Right ventricle myocardium superior (tissue), 1 donor: ENCODE measurements at places on chromosomes 5 and 9.

DNA sequence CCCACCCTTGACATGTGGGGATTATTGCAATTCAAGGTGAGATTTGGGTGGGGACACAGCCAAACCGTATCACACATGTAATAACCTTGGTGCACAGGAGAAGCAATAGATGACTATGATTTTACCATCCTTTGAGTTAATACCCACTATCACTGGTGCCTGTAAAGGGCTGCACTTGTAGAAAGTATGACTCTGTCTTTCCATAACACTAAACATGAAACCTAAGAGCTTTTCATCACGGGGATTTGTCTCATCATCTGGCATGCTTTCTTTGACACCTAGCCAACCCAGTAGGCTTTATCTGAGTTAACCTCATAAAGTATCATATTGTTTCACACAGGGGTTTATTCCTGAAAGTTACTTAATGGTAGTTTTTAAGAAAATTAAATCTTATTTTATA, 188.9 kb upstream of the TNC start:
- DNase-seq = no peak

DNA sequence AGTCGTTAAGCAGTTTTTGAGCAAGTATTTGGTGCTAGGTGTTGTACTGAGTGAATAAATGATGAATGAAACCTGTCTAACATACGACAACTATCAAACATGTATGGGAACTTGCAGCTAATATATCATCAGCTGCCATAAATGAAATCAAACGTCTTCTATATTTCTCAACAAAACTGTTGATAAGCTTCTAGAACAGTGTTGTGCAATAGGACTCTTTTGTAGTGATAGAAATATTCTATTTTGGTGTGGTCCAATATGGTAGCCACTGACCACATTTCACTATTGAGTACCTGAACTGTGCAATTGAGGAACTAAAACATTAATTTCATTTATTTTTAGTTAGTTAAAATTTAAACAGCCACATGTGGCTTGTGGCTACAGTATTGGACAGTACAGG, 16.3 kb upstream of the FYB1 start:
- DNase-seq = no peak

- DNase-seq = no peak
Observed at GRCh38 chr9:132143359-132143758, 18.5 kb upstream of the NTNG2 start.

GRCh38 chr5:1332461-1333001, 12.4 kb downstream of the CLPTM1L start:
- no peak for DNase-seq

DNA sequence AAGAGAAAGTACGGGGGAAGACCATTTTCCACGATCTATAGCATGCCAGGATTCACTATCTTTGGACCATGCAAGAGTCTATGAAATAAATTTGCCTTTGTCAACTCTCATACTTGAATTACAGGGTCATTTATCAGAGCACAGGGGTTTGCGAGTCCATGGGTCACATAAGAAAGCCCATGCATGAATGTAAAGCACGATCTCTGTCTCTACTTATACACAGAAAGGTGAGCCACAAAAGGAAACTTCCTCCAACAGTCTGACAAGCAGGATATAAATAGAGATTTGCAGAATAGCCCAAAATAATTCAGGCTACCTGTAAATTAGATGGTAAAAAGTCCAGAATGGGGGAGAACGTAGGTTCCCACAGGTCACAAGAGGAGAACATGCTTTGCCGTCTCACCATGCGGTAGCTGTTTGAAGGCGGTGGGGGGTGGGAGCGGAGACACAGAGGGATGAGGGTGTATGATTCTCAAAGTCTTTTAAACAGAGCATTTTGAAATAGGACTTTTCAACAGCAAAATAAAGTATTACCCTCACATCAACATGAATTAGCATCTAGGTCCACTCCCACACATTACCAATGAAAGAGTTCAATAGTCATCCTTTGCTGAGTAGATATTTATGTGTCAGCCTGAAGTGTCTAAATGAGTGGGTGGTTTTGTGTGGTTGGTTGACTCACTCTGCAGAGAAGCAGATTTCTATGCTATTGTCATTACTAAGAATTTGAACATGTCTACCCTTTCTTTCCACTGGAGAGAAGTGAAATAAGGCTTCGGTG, 279.7 kb downstream of the EBF1 start:
- DNase-seq = no peak

GRCh38 chr5:128706269-128706668, 168.2 kb upstream of the FBN2 start:
- DNase-seq = no peak

- no peak for DNase-seq
Observed at GRCh38 chr9:90459321-90459720, 183.3 kb downstream of the DIRAS2 start.

DNA sequence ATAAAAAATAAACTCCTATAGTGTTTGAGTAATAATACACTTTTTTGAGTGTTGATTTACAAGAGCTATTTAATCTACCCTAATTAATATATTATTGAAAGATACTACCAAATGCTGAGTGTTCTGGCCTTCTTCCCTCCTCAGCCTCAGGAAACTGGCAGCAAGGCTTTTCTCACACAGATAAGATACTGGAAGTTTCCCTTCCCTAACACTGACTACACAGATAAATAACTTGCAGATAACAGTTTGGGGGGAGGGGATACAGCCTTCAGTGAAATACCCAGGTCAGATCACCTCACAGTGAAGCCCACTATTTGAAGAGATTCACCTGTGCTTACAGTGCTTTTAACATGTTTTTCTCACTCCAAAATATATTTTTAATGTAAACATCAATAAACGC, 1.6 kb upstream of the NIPSNAP3A start:
- DNase-seq = no peak

DNA sequence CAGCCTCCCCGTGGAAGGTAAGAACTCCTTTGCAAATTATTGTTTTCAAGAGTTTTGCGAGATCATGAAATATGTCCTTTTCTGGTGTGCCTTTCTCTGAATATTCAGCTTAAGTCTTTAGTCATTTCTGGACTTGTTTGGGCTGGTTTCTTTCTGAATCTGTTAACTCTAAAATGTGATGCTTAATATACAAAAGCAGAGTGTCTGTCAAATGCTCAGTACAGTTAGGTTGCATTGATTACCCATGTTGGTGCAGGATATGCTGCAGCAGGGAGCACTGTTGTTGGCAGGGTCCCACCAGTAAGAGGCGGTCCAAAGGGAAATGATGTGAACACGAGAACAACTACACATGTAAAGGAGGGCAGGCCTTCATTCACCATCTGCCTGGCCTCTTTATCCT, 47.7 kb downstream of the SPTAN1 start:
- DNase-seq = no peak

GRCh38 chr5:132497488-132497997, 7.0 kb upstream of the IRF1 start:
- DNase-seq = peak; percentile 83

DNA sequence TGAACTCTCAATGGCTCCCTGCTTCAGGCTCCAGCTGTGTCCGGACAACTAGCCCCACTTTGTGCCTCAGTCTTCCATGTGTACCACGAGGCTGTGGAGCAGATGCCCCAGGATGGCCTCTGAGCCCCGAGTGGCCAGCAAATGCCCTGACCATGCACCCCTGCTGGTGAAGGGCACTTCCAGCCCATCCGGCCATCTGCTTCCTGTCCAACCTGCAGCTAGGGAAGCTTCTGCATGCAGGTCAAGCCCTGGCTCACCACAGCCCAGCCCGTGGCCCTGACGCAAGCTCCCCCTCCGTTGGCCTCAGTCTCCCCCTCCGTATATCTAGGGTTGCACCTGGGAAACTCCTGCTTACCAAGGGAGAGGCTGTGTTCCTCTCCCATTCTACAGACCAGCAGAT, 4.8 kb downstream of the NINJ1 start:
- DNase-seq = peak; percentile 68

DNA sequence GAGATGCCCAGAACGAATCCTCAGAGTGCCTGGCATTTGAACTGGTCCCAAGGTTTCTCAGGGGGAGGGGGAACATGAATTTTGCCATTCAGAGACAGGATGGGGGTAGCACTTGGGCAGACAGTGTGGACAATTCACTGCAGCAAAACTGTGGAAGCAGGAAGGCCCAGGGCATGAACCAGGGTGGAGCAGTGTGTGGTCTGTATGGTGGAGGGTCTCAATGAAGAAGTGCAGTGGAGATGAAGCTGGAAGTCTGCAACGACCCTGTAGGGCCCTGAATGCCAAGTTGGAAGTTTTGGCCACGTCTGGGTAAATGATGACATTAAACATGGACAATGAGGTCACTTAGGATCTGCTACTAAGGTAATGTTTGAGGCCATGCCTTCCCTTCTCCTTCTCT, 273.9 kb downstream of the CDK5RAP2 start:
- no peak for DNase-seq

- no peak for DNase-seq
Observed at GRCh38 chr9:127505396-127506116, 54.2 kb downstream of the LRSAM1 start.

DNA sequence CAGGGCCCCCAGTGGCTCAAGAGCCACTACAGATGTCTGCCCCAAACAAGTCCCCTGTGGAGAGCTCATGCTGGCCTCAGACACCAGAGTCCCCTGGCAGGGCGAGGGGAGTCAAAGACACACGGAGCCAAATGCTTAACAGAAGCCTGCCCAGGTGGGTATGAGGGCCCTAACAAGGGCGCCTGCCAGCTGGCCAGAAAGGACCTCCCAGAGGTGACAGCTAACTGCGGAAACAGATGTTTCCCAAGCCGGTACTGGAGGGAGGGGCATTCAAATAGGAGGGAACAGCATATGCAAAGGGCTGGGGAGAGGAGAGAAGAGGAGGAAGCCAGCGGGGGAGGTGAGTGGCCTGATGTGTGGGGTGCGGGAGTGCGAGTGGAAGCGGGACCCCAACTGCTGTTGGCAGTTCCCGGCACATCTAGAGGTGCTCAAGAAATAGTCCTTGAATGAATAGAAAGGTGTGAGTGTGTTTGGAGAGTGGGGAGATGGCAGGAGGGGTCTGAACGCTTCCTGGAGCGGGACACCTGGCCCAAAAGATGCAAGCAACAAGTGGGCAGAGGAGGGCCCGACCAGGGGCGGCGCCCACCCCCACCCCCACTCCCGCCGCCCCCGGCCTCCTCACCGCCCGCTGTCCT, 824 bp downstream of the MXD3 start:
- no peak for DNase-seq

GRCh38 chr5:170220191-170220590, 12.6 kb upstream of the C5orf58 start:
- DNase-seq = no peak

DNA sequence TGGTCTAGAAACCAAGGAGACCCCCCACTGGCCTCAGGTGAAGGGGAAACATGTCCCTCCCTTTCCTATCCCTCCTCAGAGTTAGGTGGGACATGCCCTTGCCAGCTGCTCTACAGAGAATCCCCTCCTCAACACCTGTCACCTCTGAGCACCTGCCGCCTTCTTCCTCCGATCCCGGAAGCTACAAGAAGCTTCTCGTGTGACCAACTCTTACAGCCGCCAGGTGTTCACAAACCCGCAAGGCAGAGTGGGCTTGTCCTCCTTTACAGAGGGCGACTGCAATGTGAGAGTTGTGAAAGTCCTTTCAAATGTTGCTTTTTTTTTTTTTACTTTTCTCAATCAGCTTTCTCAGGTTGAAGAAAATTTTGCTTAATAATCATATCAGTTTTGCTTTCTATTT, 3.7 kb upstream of the ICE1 start:
- DNase-seq = no peak

DNA sequence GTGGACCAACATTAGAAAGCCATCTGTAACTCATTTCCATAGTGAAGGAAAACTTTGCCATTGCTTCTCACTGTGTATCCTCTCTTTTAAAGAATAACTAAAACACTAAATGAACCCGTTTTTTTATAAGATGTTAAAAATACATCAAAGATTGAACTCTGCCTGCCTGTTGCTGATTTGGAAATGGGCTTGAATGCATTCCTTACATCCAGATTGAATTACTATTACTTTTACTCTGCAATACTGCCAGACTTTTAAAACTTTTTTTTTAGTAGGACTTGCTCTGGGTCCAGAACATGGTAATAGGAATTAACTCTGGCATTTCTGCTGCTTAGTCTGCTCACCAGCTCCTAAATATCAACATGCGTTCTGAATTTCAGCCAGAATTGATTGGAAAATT, 176.8 kb upstream of the PAPPA start:
- no peak for DNase-seq

DNA sequence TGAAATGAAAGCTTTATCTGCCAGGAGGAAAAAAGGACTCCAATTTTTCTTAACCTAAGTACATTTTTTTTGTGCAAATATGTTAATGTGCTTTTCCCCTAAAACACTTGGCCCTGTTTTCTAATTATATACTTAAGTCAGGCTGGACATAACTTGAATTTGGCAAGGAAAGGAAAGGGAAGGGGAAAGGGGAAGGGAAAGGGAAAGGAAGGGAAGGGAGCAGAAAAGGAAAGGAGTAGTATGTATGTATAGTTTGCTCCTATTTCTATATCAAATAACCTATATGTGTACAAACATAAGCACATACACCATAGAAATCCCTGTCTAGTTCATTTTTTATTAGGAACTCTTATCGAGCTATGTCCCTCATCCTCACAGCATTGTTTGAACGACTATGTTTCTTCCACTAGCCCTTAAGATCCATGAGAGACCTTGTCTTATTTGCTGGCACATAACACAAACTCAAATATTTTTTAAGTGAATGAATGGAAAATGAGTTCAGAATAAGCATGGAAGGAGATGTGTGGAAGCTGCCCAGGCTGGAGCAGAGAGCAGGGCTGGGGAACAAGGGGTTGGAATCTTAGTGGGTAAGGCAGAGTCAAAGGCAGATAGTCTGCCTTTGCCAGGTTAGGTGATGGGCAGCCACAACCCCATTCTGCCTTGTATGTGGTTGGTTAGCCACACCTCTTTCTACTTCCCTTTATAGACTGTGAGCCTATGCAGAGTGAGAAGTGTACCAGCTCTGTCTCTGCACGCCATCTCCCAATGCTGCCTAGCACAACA, 70.0 kb downstream of the KLHL3 start:
- DNase-seq = no peak

- no peak for DNase-seq
Observed at GRCh38 chr5:96942911-96943310, 7.0 kb downstream of the LNPEP start.

GRCh38 chr5:51159164-51159563, 224.1 kb upstream of the ISL1 start:
- no peak for DNase-seq

- DNase-seq = no peak
Observed at GRCh38 chr9:123011878-123012528, 21.5 kb upstream of the GPR21 start.

DNA sequence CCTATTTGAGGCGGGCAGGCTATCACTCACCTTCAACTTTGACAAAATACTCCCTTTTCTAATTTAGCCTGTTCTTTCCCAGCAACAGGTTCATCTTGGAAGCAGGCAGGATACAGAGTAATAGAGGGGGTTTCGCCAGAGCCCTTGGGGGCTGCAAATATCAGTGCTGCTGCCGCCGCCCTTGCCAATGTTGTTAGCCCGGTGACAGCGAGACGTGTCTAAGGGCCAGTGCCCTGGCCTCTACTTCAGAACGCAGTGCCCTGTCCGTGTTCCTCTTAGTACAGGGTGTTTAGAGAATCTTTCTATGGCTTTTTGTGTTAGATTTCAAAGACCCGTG, 703 bp downstream of the FAM120AOS start:
- peak; percentile 58 for DNase-seq

DNA sequence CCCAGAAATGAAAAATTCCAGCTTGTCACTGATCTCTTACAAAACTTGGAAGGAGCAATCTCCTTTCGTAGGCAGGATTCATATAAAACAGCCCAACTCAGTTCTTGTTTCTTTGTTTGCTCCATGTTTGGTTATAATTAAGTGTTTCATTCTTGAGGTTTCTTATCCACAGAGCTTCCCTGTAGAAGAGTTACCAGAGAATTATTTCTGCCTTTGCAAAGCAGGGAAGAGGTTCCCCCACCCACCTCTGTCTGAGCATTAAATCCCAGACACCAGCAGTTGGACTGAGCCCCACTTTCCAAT, 34.1 kb upstream of the RAI14 start:
- DNase-seq = no peak

- DNase-seq = no peak
Observed at GRCh38 chr5:140043508-140043872, 391 bp upstream of the NRG2 start.
